ENCODE measurements at places on chromosomes 7 and 10. TPM values are rescaled to one million over a fixed set of nuclear protein-coding genes. Genes with fewer than 3 reads are reported as not detected.

ATOH7 gene
- not detected for total RNA-seq

ADGRA1 gene
- total RNA-seq, result not detected

GIMAP5 gene
- total RNA-seq, result 16.2 TPM

ASB10 gene
- 30.0 TPM for total RNA-seq

GNB2 gene
- total RNA-seq, result 142 TPM

C10orf105 gene
- 0.12 TPM for total RNA-seq

PHYHIPL gene
- total RNA-seq, result not detected

GRCh38 chr7:70393956-70394355, 738.0 kb upstream of the GALNT17 start:
- H3K4me1 ChIP-seq, result peaks cover 11% of the 10 kb centered on the region
- no peak for DNase-seq
- no peaks in the 10 kb centered on the region for H3K36me3 ChIP-seq
- H3K4me3 ChIP-seq, result no peak overlapping the region
- no peak overlapping the region for H3K27ac ChIP-seq
- H3K27me3 ChIP-seq, result no peaks in the 10 kb centered on the region

DNA sequence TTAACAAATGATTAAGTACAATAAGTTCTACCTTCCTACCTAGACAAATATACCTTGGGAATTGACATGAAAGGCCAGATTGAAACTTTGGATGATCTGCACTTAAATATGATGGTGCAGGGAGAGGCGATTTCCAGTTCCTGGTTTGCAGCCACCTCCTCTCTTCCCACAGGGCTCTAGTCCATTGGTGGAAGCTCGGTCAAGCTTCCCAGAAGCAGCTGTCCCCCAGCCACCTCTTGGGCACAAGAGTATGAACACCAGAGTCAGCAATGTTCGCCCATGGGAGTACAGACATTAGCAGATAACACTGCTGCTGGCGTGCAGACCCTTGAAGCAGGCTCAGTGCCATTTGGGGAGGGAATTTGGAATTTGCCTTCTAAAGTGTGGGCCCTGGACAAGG, 1.5 kb upstream of the CPVL start:
- H3K36me3 ChIP-seq, result no peaks in the 10 kb centered on the region
- no peaks in the 10 kb centered on the region for H3K27me3 ChIP-seq
- H3K4me3 ChIP-seq, result no peak overlapping the region
- DNase-seq, result no peak

DNA sequence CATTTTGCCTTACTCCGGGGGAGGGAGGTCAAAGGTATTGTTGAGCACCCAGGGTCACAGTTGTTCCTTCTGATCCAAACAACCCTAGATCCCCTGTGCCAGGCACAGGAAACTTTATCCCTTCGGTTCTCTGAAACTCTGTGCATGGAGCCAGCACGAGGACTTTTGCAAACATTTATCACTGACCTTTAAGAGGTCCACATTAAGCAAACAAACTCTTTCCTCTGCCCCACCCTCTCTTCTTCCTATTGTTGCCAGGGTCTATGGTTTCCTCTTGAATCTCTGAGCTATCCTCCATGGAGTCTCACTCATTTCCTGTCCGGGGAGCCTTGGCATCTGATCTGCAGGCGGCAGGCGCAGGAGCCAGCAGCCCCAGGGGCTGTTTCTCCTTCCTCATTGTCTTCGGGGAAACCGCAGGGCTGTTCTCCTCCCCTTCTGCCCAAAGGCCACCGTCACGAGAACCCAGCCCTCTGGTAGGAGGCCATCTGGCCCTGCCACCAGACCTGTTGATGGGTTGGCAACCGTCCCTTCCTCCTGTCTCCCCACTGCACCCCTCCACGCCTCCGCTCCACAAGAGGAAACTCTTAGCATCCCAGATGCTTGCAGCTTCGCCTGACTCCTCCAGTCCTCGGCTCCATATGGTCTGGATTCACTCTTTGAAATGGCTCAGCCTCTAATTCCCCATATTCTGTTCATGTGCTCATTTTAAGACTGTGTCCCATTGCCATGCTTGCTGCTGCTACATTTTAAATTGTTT, 327.3 kb upstream of the NRP1 start:
- no peaks in the 10 kb centered on the region for H3K27me3 ChIP-seq
- H3K4me1 ChIP-seq, result peaks cover 35% of the 10 kb centered on the region
- H3K27ac ChIP-seq, result peak overlapping the region; percentile 36
- H3K36me3 ChIP-seq, result no peaks in the 10 kb centered on the region
- DNase-seq, result peak; percentile 67

- no peaks in the 10 kb centered on the region for H3K4me1 ChIP-seq
- H3K27ac ChIP-seq, result no peak overlapping the region
- no peaks in the 10 kb centered on the region for H3K36me3 ChIP-seq
- H3K4me3 ChIP-seq, result no peak overlapping the region
- DNase-seq, result peak; percentile 66
Observed at GRCh38 chr7:102272075-102272916, 14.4 kb upstream of the SH2B2 start.

DNA sequence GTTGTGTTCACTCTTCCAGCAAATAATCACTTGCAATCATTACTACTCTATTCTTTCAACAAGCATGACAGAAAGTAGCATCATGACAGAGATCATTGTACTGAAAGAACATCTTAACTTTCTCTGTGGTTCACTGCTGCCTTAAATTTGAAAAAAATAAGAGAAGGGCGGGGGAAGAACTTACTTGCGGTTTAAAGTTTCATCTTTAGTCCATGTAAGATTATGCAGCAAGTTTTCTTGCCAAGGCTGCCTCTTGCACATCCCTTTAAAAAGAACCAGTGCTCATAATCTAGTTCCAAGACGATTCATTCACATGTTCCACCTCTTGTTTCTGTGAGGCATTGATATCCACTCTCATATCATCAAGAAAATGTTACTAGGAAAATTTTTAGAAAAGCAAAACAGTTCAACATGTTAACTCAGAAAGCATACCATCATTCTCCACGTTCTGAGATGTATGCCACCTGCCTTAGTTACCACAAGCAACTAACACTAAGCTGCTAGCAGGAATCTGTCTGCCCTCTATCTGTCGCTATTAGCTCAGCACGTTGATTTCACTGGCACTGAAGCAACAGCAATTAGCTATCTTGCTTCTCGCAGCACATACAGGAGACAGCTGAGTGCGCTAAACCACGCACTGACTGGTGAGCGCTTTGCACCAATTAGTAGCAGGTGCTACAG, at the start of gene PCDH15:
PCDH15 (minus strand) TSS at position 491 of the 681 bp plus-strand sequence. CDS start 136,969 bp downstream, outside the sequence.
- no peak within 1 kb of the TSS for H3K27ac ChIP-seq
- DNase-seq, result peak; percentile 24
- no peak within 1 kb of the TSS for H3K4me3 ChIP-seq
- H3K4me1 ChIP-seq, result no peaks in the 10 kb centered on the region
- no peaks in the 10 kb centered on the region for H3K36me3 ChIP-seq

DNA sequence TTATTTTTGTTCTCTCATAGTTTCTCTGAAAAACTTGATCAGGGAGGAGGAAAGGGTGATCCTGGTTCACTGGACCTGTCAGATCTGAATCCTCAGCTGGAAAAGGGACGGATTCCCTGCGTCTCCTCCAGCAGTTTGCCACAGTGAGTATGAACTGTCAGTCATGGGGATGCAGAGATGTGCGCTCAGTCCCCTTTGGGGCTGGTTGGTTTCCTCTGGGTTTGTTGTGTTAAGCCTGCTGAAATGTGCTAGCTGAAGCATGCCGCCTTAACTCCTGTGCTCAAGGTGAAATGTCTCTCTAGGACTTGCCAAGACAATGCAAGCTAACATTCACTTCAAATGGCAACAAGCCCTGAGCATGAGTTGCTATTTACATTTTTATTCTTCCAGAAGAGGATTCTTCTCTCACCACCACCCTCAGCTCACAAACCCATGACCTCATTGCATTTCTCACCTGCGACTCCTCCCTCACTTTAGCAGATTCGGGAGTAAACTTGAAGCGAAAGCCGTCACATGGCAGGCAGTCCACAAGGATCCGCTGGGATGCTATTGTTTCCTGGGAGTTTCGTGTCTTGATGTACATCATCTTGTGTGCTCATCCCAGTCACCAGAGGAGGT, 192.9 kb upstream of the FZD8 start:
- H3K27me3 ChIP-seq, result no peaks in the 10 kb centered on the region
- no peak for DNase-seq
- no peaks in the 10 kb centered on the region for H3K36me3 ChIP-seq
- no peaks in the 10 kb centered on the region for H3K4me1 ChIP-seq
- H3K4me3 ChIP-seq, result no peak overlapping the region

DNA sequence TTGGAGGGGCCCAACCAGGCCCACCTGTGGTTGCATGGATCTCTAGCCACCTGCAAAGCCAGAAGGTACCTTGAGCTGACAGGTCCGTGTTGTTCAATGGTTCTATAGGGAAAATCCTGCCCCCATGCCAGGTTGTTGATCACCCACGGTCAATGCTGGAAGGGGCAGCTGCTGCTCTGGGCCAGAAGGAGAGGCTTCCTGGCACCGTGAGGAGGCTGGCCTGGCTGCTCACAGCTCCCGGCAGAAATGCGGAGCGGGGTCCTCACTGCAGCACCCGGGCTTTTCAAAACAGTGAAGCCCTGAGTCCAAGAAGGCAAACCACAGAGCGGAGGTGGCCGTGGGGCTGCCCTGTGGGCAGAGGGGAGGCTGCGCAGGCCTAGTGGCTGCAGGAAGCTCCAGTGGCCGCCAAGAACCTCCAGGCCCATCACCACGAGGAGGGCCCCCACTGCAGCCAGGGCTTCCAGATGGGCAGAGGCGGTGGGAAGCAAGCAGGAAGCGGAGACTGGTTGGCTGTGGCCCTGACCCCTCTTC, 25.0 kb upstream of the GPR146 start:
- no peaks in the 10 kb centered on the region for H3K36me3 ChIP-seq
- H3K27me3 ChIP-seq, result no peaks in the 10 kb centered on the region
- no peaks in the 10 kb centered on the region for H3K4me1 ChIP-seq
- no peak for DNase-seq
- no peak overlapping the region for H3K27ac ChIP-seq

DNA sequence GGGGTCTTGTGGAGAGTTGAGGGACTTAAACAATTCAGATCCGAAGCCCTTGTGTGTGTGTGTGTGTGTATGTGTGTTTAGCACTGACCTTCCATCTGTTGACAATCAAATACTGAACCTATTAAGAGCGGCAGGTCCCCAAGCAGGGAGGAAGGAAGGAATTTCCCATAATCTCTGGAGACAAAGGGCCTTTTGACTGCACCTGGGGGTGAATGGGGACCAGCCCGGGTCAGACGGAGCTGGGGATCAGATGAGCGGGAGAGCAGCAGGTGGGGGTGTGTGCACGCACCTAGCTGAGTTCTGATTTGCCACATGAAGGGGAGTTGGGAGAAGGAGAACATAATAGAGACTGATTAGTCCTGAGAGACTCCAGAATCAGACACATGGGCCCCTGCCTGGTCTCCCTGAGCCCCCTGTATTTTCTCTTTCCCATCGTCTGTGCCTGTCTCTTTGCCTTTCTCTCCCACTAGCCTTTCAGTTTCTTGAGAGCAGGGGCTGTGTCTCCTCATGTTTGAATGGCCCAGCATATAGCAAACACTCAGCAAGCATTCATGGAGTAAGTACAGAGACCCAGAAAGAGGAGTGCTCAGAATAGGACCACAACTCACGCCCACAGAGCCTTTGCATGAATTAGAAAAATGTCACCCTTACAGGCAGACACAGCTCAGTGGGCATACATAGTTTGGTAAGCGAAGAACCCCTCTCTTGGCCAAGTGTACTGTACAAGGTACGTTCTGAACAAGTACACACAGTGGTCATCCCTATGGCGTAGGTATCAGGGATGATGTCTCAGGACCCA, 288.3 kb upstream of the HABP2 start:
- no peaks in the 10 kb centered on the region for H3K4me1 ChIP-seq
- H3K27me3 ChIP-seq, result no peaks in the 10 kb centered on the region
- no peak overlapping the region for H3K27ac ChIP-seq
- H3K4me3 ChIP-seq, result no peak overlapping the region

GRCh38 chr7:44308596-44309270, 16.7 kb downstream of the CAMK2B start:
- peaks cover 21% of the 10 kb centered on the region for H3K4me1 ChIP-seq
- peak overlapping the region; percentile 83 for H3K27ac ChIP-seq
- peaks cover 30% of the 10 kb centered on the region for H3K27me3 ChIP-seq
- no peak for DNase-seq

DNA sequence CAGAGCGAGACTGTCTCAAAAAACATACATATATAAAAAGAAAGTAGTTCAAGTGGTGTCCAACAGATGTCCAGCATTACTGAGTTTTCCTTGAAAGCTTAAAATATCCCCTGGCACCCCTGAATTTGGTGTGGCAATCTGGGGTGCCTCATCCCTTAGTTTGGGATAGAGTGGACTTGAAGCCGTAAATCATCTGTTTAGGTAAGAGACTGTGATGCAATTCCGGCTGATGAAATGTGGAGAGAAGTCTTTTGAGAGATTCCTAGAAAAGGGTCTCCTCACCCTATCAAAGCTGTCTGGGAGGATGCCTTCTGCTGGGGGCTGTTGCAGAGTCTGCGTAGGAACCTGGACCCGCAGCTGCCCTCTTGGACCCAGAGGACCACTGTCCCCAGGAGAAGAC, 408.0 kb downstream of the RPS24 start:
- H3K36me3 ChIP-seq, result no peaks in the 10 kb centered on the region
- H3K27ac ChIP-seq, result no peak overlapping the region
- H3K4me3 ChIP-seq, result no peak overlapping the region
- H3K27me3 ChIP-seq, result no peaks in the 10 kb centered on the region
- peaks cover 5% of the 10 kb centered on the region for H3K4me1 ChIP-seq

DNA sequence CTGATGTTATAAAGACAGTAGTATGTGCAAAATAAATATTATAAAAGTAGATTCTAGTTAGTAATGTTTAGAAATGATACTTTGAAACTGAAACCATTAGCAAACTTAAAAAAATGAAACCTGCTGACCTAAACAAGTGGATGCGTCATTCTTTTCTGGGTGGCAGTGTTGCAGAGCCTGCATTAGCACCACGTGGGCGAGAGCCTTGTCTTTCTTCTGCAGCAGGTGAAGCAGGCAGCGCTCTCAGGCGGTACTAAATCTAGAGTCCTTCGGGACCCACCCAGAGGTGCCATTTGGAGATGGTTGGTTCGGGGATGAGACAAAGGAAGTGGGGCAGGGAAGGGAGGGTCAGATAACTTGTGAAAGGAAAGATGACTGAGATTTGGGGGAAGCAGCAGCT, 759.1 kb upstream of the IGFBP3 start:
- H3K4me3 ChIP-seq, result no peak overlapping the region
- no peaks in the 10 kb centered on the region for H3K27me3 ChIP-seq
- no peak for DNase-seq
- H3K27ac ChIP-seq, result no peak overlapping the region

DNA sequence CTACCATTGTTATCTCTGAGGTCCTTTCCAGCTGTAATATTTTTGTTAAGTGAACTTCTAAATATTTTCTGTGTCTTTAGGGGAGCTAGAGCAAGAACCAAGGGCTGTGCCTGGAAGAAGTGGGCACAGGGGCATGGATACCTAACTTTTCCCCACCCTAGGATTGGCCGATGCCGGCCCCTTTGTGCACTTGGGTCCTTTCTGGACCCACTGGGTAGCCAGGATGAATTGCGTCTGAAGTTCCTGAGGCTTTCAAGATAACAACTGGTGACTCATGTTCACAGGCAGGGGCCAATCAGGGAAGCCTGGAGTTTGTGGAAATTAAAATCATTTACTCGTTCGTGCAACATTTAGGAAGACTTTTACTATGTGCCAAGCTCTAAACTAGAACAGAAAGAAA, 758 bp downstream of the DPCD start:
- no peaks in the 10 kb centered on the region for H3K36me3 ChIP-seq
- H3K4me3 ChIP-seq, result peak overlapping the region; percentile 90
